ENCODE measurements at places on chromosomes 2 and 18. TPM values are rescaled to one million over a fixed set of nuclear protein-coding genes. Genes with fewer than 3 reads are reported as not detected.
A peak's percentile ranks its signal among the peaks of the same experiment; 100 is the strongest.

DNA sequence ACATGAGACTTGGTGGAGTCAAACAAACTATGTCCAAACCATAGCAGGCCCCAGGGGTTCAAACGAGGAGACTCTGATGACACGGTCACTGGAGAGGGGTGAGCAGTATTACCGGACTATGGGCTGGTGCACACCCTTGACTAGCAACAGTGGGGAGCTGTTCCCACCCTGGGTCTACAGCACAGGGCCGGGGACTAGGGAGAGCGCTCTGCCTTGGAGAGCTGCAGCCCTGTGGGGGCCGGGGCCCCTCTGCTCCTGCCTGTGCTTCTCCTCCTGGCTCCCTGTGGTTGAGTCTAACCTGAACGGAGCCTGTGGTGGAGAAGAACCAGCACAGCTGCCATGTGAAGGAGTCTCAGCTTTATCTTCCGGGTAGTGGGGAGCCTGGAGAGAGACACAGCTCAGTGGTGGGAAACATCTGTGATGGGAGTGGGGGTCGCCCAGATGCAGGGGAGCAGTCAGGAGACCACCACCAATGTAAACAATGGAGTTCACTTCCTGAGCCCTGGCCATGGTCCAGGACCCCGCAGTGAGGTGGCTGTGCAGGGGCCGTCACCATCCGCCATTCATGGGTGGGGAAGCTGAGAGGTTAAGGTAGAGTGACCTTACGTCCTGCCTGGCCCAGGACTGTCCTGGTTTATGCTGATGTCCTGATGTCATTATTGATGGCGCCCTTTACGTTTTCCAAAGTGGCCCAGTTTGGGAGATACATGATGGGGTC lies 195.7 kb upstream of the TWIST2 start:
- no peak for DNase-seq

- DNase-seq, result no peak
These were observed 55.4 kb downstream of the POLR1A start for GRCh38 chr2:86050301-86050700.

- peak; percentile 56 for DNase-seq
These were observed 1.1 kb downstream of the HPCAL1 start for GRCh38 chr2:10303694-10304378.

GRCh38 chr18:63309422-63309821 lies 10.1 kb downstream of the BCL2 start:
- no peak for DNase-seq

Gene TMEM247
- total RNA-seq, result not detected

Gene RPRM
- total RNA-seq, result not detected

Gene TRIM43
- not detected for total RNA-seq

Gene NOTO
- not detected for total RNA-seq

Gene CAPN14
- total RNA-seq, result under 0.01 TPM

Gene DNER
- under 0.01 TPM for total RNA-seq

Gene MBD5
- total RNA-seq, result 14.2 TPM

Measured in IMR-90 (cell line).